M059J (cell line): ENCODE measurements at places on chromosomes 16 and 17. TPM values are rescaled to one million over a fixed set of nuclear protein-coding genes. Genes with fewer than 3 reads are reported as not detected.

- DNase-seq: no peak
Observed at GRCh38 chr16:88744577-88745521, 38.5 kb downstream of the CTU2 start.

GRCh38 chr16:1089822-1090619 is 6.0 kb downstream of the C1QTNF8 start:
- DNase-seq: no peak

- peak; percentile 30 for DNase-seq
Observed at GRCh38 chr17:39016193-39017153, 49.3 kb upstream of the FBXO47 start.

DNA sequence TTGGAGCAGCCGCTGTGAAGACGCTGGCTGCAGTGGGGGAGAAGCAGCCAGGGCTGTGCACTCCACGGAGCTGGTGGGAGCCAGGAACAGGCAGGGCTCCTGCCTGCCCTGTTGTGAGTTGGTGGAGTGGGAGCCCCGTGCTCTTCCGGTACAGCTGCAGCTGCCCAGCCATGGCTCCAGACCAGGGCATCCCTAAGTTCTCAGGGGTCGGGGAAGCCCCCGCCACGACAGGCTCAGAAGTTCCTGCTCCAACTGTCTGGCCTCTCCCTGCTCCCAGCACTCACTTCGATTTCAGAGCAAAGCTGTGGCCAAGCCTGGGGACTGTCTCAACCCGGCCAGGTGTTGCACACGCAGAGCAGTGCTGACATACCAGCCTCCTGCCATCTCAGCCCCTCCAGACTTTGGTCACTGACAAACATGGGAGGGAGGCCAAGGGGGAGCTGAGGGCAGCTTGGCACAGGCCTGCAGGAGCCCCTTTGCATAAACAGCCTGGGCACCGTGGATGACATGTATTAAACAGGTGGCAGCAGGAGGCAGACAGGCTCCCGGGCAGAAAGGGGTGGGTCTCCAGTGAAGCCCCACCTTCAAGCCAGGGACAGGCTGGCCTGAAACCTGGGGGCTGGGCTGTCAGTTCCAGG is 13.9 kb upstream of the KDM8 start:
- DNase-seq: no peak

GRCh38 chr17:22695228-22695619 is 1002.9 kb downstream of the KCNJ18 start:
- no peak for DNase-seq

DNA sequence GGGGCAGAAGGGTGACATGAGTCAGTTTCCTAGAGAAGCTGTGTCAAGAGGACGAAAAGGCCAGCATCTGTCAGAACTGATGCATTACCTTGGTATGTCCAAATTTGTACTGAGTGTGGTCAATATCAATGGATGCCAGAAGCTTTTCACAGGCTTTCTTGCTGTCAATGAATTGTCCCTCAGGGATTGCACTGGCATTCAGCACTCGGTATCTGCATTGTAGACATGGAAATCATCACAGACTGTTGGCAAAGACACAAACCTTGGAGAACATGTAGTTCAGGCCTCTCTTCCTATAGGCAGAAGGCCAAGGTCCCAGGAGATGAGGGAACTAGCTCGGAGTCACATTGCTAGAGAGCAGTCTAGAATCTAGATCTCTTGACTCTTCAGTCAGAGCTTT is 16.6 kb downstream of the MYH3 start:
- DNase-seq: no peak

GRCh38 chr17:61144137-61144536 is 255.5 kb upstream of the TBX2 start:
- DNase-seq: no peak

DNA sequence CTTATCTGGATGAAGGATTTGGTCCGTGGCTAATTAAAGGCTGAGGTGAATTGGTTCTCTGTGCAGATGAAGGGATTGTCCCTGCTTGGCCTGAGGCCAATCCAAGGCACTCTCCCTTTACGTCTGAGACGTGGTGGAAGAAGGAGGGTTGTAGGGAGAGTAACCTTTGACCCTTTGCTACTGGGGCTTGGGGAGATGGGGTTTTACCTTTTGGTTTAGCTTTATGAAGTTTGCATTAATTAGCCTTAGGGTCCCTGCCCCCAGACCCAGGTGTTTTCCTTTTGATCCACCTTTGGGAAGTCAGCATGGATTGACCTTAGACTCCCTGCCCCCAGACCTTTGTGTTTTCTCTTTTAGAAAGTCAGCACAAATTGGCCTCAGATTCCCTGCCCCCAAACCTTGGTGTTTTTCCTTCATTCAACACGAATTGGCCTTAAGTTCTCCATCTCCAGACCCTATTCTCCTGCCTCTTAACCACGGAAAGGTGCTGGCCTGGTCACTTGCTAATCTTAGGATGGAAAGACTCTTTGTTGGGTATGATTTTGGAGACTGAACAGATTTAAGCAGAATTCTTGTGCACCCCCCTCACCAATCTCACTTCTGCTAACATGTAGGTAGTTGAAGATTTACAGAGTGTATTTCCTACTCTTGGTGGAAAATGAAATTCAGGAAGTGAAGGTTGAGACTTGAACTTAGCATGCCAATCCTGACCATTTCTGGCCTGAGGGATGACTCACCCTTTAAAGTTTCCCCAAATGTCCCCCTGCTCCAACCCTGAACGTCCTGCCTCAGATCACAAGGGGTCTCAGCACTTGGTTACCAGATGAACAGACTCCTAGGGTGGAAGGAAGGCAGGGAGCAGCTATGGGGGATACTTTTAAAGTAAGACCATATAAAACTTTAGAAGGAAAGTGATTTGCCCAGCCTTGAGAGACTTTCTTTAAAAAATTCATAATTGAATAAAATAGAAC is 23.1 kb upstream of the MMD start:
- peak; percentile 65 for DNase-seq

Gene CLEC10A
- not detected in 2 replicates for total RNA-seq

GRCh38 chr17:35486920-35487732 is 38.6 kb upstream of the SLFN13 start:
- DNase-seq: peak; percentile 74

DNA sequence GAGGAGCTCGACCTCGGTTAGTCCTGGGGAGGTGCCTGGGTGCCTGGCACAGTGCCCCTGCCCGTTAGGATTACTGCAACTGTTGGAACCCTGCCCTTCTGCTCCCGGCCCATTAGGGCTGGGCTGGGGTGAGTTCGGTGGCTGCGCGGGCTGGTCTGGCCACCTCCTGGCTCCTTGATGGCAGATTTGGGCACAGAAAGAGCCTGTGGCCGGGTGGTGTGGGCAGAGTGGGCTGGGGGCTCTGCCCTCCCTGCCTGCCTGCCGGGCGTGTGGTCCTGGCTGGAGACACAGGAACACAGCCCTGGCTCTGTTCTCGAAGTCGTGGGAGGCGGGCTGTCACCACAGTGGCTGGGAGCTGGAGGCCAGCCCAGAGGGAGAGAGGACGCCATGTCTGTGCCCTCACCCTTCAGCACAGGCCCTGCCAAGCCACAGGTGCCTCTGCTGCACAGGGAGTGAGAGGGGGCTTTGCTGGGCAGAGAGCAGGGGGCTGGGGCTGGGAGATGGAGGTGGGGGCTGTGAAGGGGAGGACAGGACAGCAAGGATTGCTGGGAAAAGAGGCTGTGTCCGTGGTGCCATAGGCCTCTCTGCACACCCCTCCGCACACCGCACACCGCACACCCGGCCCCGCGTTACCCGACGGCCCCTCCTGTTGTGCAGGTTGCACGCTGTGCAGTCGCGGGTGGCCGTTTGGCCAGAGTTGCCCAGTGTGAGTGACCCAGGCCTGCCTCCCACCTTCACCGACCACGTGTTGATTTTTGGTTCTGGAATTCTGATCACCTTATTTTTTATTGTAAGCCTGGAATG is 236.6 kb upstream of the GSE1 start:
- peak; percentile 35 for DNase-seq

DNA sequence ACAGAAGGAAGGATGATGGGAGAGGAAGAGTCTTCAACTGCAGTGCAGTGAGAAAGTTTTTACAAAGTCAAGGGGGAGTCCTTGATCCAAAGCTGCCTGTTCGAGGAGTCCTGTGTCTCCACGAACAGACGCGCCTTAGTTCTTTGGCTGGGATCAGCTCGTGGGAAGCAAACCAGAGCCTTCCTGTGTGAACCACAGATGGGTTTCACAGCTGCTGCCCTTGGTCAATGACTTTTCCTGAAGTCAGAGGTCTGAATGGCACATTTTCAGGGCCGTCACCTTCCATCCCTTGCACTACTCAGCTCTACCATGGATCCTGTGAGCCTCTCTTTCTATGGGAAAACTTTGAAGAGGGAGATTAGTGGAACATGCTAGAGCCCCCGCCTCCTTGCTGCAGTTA is 4.2 kb upstream of the SBK1 start:
- DNase-seq: no peak

Gene HEATR9
- not detected in 2 replicates for total RNA-seq

- DNase-seq: peak; percentile 90
Observed at GRCh38 chr17:77836557-77837041, 121.9 kb upstream of the TNRC6C start.

Gene SLC16A13
- 0.30 and 0.54 TPM in 2 replicates for total RNA-seq

- no peak for DNase-seq
Observed at GRCh38 chr17:69357701-69358100, 30.8 kb upstream of the ABCA5 start.

- no peak for DNase-seq
Observed at GRCh38 chr16:87066133-87067002, 250.8 kb downstream of the C16orf95 start.

DNA sequence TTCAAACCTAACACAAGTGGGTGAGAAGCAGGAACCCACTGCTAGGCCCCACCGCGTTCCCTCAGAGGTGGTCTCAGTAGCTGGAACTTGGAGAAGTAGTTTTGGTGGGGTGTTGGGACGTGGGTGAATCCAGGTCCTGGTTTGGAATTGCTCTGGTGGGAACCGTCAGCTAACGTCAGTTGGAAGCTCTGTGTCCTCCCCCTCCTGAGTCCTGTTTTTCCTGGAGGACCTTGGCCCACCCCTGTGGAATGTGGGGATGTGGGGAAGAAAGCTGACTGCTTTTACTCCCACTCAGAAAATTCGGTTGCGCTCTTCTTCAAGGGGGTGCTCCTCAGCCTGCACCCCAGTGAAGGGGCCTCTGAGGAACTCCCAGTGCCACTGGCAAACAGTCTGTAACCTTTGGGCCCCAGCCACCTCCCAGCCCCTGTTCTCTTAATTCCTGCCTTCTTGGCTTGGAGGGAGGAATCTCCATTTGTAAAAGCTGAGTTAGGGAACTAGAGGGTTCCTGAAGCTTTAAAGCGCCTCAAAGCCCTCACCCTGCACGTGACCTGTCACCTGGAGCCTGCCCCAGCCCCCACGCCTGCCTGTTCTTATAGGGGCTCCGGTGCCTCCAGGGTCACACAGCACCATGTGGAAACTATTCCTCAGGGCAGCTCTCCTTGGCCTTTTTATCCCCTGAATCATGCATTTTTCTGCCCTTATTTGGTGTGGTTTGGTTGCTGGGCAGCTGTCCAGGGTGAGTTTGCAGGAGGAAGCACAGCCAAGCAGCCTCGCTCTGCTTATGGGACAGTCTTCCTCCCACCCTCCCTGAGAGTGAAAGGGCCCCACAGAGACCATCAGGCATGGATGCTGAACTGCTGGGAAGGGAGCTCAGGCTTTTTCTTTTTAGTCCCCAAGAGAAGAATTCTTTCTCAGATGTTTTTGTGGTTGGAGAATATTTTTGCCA is 16.2 kb upstream of the NAGLU start:
- peak; percentile 99 for DNase-seq

GRCh38 chr16:88402551-88403240 is 19.9 kb downstream of the ZNF469 start:
- no peak for DNase-seq

Gene CSH1
- total RNA-seq: not detected in 2 replicates

Gene CDRT15L2
- total RNA-seq: not detected in 2 replicates

Gene ARHGDIG
- total RNA-seq: not detected in 2 replicates

- no peak for DNase-seq
Observed at GRCh38 chr17:10046786-10047785, 142.0 kb upstream of the RCVRN start.

GRCh38 chr16:55655897-55656681 is at the start of gene SLC6A2:
Gene SLC6A2, plus strand, starts transcription at chr16:55655988. Its CDS starts 707 bp downstream, at chr16:55656695.
- DNase-seq: no peak

GRCh38 chr16:85607321-85607765 is 5.8 kb upstream of the GSE1 start:
- no peak for DNase-seq

GRCh38 chr17:7224110-7224509 is 4.4 kb downstream of the ACADVL start:
- DNase-seq: no peak

- DNase-seq: peak; percentile 67
Observed at GRCh38 chr16:11024333-11025053, 80.1 kb downstream of the CLEC16A start.

- DNase-seq: no peak
Observed at GRCh38 chr17:69286257-69286656, 40.7 kb downstream of the ABCA5 start.

DNA sequence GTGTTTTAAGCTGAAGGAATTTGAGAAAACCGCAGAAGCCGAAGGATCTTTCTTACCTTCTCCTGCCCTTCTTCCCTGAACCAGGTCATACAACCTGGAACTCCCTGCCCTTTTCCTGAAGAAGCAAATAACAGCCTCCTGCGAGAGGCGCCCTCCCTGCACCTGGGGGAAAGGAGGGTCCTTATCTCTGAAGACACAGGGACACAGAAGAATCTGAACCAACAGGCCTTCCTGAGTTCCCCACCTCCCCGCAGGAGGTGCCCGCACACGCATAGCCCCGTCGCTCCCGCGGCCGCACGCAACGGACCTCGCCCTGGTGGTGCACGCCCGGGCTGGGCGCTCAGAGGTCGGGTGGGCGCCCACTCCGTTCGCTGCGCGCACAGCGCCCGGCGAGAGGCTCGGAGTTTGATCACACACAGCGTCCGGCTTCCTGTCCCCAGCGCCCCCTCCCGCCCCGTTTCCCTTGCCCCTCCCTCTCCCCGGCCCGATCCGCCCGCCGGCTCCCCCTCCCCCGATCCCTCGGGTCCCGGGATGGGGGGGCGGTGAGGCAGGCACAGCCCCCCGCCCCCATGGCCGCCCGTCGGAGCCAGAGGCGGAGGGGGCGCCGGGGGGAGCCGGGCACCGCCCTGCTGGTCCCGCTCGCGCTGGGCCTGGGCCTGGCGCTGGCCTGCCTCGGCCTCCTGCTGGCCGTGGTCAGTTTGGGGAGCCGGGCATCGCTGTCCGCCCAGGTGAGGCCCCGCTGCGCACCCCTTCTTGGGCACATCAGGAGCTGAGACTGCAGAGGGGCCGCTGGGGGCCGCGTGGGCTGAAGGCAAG is at the start of gene TNFSF12:
Gene TNFSF12 (plus strand): TSS at position 474 of the 816 bp plus-strand sequence. CDS start 96 bp downstream, at position 570.
- DNase-seq: peak; percentile 36

DNA sequence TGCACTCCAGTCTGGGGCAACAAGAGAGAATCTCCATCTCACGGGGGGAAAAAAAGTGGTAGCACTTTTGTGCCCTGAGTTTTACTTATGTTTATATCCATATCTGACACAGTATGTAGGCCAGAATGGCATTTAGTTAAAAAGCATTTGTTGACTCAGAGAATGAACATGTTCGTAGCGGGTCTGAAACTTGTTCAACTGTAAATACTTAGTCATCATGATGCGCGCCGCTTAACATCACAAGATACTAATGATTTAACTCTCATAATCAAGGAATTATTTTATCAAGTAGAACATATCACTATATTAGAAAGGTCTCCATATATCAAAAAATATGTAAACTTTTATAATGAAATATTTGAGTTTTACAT is 55.3 kb upstream of the ITGA2B start:
- peak; percentile 62 for DNase-seq

Gene ZSCAN10
- total RNA-seq: not detected in 2 replicates

GRCh38 chr17:322006-322780 is 30.4 kb downstream of the RPH3AL start:
- no peak for DNase-seq

Gene SLC5A11
- total RNA-seq: not detected in 2 replicates
